ENCODE measurements at places on chromosomes 3 and 15.

GRCh38 chr3:120425572-120426250 lies 25.1 kb downstream of the FSTL1 start:
- no peak for DNase-seq

DNA sequence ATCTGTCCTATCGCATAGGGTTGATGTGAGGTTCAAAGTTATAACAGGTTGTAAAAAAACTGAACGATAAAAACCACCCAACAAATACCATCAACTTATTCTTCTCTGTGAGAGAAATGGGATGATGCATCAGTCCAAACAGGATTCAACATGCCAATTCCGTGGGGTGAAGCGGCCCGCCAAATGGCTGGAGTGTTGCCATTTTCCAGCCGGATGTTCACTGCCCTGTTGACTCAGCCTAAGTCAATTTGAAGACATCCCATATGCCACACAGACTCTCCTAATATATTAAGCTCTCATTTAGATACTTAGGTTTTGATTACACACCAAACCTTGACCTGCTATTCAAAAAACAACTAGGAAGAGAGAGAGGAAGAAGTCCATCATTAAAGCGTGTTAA lies 311.1 kb downstream of the VPS13C start:
- DNase-seq, result no peak

GRCh38 chr15:69798481-69799250 lies 299.1 kb downstream of the TLE3 start:
- no peak for DNase-seq

DNA sequence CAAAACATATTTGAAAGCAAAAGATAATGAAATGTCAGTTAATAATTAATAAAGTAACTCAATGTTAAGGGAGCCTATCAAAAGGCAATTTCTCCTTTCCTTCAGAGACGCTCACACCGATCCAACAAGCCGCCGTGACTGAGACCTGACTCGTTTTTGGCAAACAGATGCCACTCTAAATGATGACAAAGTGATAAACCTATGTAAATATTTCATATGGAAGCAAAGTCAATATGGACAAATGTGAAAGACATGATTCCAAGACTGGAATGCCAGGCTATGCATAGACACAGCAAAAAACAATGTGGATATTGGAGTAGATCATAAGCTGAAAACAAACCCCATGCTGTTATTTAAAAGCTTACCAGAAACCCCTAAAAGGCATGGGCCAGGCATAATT lies 137.2 kb upstream of the SUCLG2 start:
- DNase-seq, result no peak

DNA sequence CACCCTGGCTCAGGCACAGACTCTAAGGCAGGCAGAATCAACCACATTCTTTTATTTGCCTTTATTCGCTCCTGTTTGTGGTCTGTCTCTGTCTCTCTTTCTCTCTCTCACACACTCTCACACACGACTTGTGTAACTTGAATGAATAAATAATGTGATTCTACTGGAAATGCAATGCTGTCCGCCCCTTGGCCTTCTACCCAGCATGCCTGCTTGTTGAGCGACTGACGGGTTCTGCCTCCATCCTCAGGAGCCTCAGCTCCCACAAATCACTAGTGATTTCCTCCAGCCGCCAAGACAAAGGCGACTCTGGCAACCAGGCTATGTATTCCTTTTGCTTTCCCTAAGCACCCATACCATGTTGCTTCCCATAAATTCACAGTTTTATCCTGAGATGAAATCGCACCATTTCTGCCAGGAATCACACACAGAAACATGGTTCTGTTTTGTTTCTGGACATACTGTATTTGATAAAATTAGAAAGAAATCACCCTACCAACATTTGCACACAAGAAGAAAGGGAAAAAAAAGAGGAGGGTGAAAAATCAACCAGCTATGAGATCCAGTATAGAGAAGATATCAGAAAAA lies 460.8 kb downstream of the MAGI1 start:
- no peak for DNase-seq

DNA sequence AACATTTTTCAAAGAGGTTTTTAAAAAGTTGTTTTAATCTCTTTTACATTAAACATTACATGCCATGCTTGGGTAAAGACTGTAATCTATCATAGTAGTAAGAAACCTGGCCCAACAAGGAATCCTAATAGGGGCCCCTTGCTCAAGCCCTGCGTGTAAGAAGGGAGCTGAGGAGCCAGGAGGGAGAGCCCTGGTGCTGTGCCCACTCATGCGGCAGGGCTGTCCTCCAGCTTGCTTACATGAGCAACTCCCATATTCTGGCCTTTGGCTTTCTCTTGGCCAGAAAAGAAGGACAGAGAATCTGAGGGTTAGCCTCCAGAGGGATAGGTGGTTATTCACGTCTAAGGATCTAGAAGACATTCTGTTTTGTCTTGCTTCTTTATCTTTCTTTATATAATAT lies 49.8 kb downstream of the KBTBD12 start:
- DNase-seq, result no peak

DNA sequence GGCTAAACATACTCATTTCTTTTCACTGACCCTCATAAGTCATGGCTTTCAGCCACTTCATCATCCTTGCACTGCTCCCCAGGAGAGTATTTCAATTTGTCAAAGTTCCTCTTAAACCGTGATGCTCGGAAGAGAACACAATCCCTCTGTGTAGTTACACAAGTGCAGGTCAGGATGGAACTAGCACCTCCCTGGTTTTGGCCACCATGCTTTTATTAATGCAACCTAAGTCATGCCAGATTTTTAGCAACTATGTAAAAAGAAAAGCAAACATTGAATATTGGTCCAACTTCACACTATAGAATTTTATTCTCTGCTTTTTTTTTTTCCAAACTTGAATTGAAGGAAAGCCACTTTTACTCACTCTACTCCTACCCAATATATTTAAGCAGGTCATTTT lies 45.2 kb downstream of the CNTN6 start:
- no peak for DNase-seq

- DNase-seq, result no peak
Measured at GRCh38 chr15:22903961-22904534, 65.6 kb downstream of the NIPA2 start.

DNA sequence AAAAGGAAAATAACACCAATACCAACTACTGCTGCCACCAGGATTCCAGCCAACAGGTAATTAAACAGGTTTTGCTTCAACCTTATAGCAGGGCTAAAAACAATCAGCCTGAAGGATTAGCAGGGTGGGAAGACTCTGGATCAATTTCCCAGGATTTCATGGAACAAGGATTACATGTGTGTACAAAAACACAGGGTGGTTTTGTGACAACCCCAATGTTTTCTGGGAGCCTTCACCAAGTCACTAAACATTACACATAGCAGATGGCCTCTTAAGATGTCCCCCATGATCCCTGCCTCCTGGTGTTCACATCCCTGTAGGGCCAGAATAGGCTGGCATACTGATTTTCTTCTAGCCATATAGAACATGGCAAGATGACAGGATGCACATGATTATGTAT lies 42.8 kb upstream of the ARHGEF3 start:
- no peak for DNase-seq

- DNase-seq, result no peak
Measured at GRCh38 chr3:148938306-148938705, 53.0 kb upstream of the GYG1 start.

DNA sequence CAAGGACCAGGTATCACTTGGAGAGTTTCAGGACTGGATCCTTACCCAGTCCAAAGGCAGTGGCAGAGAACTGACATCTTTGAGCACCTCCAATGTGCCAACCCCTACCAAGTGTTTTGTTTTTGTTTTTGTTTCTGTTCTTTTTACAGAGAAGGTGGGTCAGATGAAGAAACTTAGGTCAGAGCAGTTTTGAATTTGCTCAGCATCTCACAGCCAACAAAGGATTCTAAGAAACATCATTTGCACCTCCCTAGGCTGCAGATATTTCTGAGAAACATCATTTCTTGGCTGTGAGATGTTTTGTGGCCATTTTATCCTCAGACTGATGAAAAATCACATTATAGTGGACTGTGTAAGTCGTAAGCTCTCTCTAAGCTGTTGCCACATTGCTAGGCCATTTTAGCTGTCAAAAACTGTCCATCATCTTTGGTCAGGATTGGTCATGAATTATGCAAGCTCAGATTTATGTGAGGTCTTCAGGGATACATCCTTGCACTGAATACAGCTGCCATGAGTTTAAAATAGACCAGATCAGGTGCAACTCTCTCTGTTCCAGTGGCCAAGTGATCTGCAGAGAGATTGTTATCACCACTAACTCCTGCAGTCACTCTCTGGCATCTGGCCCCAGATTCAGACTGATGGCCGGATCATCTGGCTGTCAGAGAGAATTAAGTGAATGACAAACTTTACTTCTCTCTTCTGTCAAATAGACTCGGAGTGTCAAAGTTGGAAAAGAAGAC lies 341.5 kb downstream of the EPHB1 start:
- DNase-seq, result no peak

DNA sequence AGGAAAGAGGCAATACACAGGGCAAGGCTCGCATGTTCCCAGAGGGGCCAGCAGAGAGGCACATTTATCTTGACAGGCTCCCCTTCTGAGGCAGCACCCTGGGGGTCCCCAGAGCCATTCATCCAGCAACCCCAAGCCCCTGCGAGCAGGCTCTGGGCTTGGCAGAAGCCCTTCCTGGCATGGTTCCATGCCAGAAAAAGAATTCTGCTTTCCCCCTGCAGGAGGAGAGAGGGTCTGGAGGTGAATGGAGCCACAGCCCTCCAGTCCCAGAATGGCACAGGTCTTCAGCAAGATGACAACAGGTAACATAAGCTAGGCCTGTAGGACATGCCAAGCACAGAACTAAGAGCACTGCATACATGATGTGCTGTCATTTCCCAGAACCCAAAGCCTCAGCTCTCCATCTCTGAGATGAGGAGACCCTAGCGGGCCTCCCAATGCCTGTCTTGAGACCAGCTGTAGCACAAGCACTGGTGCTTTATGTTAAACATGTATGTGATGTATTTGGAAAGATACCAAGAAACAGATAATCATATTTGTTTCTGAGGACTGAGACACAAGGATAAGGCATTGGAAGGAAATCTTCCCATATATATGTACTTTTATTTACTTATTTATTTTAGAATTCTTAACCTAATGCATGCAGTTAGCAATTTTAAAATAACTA lies 121.6 kb downstream of the ALDH1A2 start:
- no peak for DNase-seq

DNA sequence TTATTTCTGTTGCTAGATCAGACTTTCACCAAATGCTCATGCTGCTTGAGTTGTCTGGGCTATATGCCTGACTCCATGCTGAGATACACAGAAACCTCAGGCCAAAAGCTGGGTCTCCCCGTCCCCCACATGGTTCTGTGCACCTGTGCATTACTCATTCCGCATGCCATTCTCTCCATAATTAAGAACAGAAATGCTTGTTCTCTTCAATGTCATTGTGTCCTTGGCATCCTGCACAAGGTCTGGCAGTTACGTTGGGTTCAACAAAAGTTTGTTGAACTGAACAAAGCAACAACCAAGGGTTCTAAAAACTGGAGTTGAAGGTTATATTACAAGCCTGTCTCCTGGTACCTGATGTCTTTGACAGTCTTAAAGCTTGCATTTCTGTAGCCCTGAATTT lies 177.5 kb downstream of the FNDC3B start:
- no peak for DNase-seq

- DNase-seq, result peak; percentile 13
Measured at GRCh38 chr3:13266005-13266404, 154.1 kb downstream of the NUP210 start.

GRCh38 chr15:94395640-94396039 lies 164.3 kb downstream of the MCTP2 start:
- no peak for DNase-seq

DNA sequence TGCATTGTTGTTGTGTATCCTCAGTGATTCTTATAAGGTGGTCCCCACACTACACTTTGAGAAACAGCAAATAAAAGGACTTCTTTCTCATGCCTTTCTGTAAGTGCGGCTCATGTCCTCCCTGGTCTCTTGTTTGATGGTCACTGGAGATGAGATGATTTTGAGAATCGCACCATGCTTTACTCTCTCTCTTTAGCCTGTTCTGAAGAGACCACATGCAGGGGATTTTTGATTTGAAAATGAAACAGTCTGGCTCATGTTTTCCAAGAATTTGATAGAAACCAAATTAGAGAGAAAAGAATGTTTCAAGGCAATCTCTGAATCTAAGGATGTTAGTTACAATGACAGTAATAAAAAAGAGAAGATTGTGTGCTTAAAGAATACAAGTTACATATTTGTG lies 18.0 kb downstream of the CLDN11 start:
- no peak for DNase-seq

DNA sequence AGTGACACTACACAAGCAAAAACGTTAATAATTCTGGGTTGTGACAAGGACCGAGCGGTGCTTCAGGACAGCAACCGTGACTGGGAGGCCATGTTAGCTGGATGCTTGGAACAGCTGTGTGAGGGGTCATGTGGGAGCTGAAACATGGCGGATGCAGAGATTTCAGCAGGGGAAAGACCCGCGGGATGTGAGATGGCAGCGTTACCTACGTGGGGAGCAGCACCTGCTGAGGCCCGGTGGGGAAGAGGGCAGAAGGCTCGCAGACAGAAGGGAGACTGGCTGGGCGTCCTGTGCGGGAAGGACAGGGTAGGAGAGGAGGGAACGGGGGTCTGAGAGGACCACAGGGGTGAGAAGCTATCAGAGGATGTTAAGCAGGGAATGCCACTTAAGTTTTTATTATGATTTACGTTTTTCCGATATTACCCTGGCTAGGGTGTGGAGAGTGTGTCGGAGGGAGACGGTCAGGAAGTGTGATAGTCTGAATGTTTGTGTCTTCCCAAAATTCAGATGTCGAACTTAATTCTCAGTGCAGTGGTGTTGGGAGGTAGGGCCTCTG lies 228.8 kb upstream of the LYSMD4 start:
- no peak for DNase-seq

Measured in posterior vena cava (tissue), 2 donors.